ENCODE measurements at places on chromosomes 1 and 21. TPM values are rescaled to one million over a fixed set of nuclear protein-coding genes. Genes with fewer than 3 reads are reported as not detected.
A peak's percentile ranks its signal among the peaks of the same experiment; 100 is the strongest.

DNA sequence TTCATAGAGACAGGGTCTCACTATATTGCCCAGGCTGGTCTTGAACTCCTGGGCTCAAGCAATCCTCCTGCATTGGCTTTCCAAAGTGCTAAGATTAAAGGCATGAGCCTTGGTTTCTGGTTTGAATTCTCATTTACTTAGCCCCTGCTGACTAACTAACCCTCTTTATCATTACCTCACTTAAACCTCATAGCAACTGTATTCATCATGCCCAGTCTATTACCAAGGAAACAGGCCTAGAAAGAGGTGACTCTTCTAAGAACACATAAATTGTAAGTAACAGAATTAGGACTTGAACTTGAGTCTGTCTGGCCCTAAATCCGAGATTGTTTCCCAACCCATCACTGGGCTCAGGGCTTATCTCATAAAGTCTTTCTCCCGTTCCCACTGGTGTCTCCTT lies 44.2 kb downstream of the TMEM53 start:
- DNase-seq: no peak

Gene SH2D2A
- total RNA-seq: 153 TPM

Gene LCE1B
- total RNA-seq: not detected

- no peak for DNase-seq
Measured at GRCh38 chr1:52142220-52143183, 613 bp downstream of the ZFYVE9 start.

DNA sequence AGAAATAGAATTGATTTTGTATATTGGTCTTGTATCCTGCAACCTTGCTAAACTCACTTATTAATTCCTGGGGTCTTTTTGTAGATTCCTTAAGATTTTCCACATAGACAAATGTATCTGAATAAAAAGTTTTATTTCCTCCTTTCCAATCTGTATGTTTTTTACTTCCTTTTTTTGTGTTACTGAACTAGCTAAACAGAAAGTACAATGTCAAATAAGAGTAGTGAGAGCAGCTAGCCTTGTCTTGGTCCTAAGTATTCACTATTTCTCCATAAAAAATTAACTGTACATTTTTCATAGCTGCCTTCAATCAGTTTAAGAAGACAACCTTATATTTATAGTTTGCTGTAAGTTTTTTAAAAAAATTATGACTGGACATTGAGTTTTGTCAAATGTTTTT lies 74.9 kb downstream of the FASLG start:
- no peak for DNase-seq

Gene OR6N1
- not detected for total RNA-seq

GRCh38 chr1:151325646-151326429 lies 1.4 kb downstream of the PI4KB start:
- no peak for DNase-seq

DNA sequence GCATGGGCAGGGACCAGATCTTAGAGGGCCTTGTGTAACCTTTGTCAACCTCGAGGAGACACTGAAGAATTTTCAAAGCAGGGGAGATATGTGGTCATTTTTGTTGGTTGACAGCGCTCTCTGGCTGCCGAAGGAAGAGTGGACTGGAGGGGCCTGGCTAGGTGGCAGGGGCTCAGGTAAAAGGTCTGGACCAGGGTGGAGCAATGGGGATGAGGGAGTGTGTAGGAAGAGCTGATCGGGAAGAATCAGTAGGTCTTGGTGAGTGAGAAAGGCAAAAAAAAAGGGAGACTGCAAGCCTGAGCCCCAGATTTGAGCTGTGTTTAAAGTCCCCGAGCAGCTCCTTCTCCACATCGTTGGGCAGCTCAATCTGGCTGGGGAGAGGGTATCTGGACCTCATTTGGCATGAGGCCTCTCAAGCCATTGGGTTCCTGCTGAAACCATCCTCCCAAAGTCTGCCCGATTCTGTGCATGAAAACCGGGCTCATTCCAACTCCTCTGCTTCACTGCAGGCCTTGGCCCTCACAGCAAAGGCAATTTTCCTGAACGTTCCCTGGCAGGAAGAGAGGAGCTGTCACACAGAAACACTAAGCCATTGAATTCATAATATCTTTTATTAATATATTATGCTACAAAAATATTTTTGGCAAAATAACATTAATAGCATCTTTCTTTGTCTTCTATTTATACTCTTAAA lies 237.1 kb downstream of the TRABD2B start:
- no peak for DNase-seq

Gene TNNT2
- not detected for total RNA-seq

DNA sequence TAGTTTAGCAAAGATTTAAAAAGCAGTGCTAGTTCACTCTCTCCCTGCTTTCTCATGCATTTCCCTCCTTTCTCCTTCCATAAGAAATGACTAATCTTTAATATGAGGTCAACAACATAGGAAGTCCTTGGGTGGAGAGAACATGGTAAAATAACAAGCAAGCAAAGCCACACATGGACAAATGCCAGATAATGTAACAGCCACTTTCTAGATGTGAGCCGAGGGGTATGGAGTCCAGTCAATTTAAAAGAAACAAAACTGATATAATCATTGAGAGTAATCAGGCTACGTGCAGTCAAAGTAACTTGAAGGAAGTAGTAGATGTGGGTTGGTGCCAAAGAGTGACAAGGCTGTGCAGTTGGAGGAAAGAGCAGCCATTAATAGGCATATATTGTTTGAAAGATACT lies 69.6 kb downstream of the DUSP10 start:
- DNase-seq: no peak

Gene MNDA
- total RNA-seq: not detected

DNA sequence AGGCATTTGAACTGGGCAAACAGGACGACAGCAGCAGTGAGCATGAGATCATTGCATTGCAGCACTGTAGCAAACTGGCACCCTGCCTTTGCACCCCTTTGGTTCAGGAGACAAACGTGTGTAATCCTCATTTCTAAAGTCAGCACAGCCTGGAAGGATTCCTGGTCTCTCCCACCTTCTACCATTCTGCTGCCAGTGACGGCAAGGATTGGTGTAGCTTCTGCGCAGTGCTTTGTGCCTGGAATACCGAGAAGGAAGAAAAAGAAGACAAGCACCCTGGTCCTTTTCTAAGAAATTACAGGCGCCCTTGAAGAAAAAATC lies 805.3 kb downstream of the USP25 start:
- no peak for DNase-seq

DNA sequence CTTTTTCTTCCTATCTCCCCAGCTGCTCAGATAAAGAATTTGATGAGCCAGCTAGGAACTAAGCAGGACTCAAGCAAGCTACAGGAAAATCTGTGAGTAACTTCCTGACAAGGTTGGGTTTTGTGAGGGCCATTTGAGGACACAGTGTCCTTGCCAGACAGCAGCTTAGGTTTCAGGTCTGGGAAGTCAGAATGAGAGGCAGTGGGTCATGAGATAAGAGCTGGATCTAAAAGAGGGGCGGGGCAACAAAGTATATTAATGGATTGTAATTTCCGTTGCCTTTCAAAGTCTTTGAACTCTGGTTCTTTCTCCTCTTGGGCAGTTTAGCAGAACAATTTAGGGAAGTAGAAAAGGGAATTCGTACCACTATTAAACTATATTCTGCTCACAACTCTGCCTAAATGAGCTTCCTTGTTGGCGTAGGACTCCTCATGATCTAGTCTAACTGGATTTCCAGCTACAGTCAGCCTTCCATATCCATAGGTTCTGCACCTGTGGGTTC lies 16.6 kb downstream of the STX12 start:
- no peak for DNase-seq

DNA sequence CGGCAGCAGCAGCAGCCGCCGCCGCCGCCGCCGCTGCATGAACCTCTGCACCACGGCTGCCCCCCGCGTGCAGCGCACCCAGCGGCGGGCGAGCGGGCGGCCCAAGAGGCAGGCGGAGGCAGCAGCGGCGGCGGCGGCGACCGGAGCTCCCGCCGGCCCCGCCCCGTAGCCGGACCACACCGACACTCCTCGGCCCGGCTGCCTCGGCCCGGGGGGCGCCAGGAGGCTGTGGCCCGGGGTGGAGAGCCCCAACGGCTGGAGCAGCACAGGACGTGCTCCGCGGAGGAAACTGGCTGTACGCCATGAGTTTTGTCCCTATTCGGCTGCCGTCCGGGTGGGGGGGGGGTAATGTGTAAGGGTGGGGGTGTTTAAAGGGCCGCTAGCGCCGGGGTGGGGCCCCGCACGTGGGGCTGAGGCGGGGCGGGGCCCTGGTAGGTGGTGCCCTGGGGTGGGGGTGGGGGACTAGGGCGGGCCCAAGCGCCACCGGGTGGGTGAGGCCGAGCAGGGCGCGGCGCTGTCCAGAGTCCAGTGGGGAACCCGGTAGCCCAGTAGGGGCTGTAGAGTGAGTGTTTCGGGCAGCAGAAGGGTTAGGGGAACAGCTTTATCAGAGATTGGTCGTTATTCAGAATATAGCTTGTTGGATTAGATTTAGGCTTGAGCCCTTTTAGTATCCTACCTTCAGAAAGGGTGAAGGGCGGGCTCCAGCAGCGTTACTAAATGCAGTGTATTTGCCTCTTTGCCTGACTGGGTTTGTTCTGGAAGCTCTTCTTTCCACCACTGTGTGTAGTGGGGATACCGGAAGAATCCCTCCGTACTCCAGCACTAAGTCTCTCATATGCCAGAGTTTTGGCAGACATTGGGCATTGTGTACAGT lies at the start of gene FAM78B:
Gene FAM78B (minus strand): TSS at position 304 of the 874 bp plus-strand sequence. CDS start 753 bp downstream, outside the sequence.
- no peak for DNase-seq

Gene GNL2
- 69.8 TPM for total RNA-seq

Gene S100A4
- total RNA-seq: 124 TPM

DNA sequence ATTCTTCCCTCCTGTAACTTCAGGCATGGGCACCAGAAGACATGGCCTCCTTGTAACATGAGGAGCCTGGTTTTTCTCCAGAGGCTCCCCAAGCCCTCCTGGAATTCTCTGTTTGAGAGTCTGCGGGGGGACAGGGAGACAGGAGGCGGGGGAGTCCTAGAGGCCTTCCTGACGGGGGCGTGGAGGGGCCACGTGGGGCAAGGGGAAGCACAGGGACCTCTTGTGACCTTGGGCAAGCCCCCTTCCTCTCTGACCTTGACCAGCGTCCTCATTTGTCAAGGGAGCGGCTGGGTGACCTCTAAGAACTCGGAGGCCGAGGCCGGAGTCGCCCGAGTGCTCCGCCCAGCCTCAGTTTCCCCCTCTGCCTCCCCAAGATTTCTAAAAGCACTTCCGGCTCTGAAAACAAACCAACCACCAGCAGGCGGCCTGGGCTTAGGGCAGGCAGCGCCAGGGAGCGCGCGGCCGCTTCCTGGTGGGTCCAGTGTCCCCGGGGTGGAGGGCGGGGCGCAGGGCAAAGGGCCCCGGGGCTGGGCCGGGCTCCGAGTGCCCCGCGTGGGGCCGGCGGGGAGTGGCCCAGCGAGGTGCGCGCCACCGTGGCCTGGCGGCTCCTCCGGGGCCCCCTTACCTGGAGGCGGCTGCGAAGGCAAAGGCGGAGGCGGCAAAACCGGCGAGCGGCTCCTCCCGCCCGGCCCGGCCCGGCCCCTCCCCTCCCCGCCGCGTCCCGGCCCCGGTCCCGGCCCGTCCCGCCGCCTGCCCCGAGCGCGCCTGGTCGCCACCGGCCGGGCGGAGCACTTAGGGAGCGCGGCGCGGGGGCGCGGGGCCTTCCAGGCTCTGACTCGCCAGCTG lies at the start of gene TMCO4:
Gene TMCO4 (minus strand): TSS at position 687 of the 846 bp plus-strand sequence. CDS start 19,158 bp downstream, outside the sequence.
- DNase-seq: peak; percentile 81

Gene FCRL5
- 0.39 TPM for total RNA-seq

- DNase-seq: no peak
Measured at GRCh38 chr21:39097335-39097861, 85.9 kb downstream of the PSMG1 start.

Gene DCDC2B
- total RNA-seq: 0.19 TPM

Gene ANKRD35
- total RNA-seq: 0.12 TPM

DNA sequence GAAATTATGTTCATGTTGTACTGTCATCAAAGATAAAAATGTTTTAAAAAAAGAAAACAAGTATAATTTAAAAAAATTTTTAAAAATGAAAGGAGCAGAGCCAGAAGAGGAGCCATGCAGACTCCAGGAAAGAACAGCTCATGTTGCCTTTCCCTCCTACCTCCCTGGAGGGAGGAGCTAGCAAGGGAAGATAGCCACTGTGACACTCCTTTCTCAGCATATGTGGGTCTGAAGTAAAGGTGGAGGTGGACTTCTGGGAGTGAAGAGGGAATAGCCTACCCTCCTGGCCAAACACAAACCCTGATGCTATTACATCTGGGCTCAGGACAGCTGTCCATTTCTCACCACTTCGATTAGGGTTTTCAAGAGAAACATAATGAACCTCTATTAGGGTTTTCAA lies 54.2 kb downstream of the SLC2A1 start:
- DNase-seq: no peak

GRCh38 chr1:53505401-53505800 lies 46.2 kb downstream of the DMRTB1 start:
- DNase-seq: no peak

Gene LRRC53
- not detected for total RNA-seq

GRCh38 chr21:44535963-44536362 lies 4.0 kb downstream of the KRTAP10-1 start:
- peak; percentile 31 for DNase-seq

DNA sequence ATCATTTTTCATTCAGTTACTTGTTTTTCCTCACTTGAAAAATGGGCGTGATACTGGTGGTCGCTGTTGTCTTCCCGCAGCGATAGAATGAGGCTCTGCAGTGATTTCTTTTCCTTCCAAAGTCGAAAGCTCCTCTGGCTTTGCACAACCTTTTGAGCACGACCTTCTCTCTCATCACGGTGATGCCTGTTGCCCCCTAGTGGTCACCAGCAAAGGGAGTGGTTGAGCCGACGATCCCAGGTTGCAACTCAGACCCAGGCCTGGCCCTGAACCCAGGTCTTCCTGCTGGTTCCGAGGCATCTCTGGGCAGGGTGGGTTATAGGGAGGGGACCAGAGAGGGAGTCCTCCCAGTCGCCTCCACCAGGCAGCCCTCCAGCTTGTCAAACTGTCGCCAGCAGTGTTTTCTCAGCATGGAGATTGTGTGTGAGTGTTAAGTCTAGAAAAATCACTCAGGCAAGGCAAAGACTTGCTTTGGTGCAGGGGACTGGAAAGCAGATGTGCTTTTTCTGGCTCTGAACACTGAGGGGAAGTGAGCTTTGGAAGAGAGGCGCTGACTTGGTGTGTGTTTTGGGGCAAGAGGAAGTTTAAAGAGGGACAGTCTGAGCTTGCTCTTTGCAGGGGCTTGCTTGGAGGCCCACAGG lies 285.3 kb downstream of the CAMTA1 start:
- no peak for DNase-seq

GRCh38 chr1:26450908-26451307 lies 18.8 kb downstream of the DHDDS start:
- no peak for DNase-seq

DNA sequence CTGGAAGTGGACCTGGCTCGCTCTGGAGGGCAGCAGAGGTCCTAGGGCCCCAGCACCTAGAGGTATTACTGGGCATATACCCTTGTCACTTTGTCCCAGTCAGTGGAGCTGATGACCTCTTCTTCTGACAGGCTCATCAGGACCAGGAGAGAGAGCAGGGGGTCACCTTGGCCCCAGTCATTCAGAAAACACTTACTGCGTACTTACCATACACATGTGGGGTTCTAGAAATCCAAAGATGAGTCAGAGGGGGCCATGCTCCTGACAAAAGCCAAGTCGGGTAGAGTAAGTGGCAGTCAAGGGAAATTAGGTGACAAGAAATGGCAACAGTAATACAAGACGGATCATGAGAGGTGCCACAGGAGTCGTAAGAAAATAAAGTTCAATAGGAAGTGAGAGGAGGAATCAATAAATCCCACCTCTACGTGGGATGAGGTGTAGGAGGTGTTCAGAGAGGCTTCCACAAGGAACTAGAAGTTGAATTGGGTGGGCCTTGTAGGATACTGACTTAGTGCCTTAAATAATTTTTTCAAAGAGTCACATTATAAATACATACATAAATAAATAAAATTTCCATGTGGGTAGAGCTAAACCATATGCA lies 6.8 kb downstream of the KCNC4 start:
- DNase-seq: no peak

Gene MX1
- total RNA-seq: 10.9 TPM

Data from natural killer cell treated with Interleukin-12 subunit alpha and Interleukin-12 subunit beta and Interleukin-15 and Interleukin-18, amount 100 ng/mL, for 72 hours (primary cell).